ENCODE measurements at places on chromosomes 2 and 18.

GRCh38 chr2:197281421-197281820, 29.2 kb downstream of the ANKRD44 start:
- no peak for DNase-seq

GRCh38 chr2:10913501-10914271, 2.0 kb downstream of the KCNF1 start:
- DNase-seq: no peak

- DNase-seq: no peak
Observed at GRCh38 chr2:176844461-176844860, 368.1 kb upstream of the HNRNPA3 start.

- DNase-seq: no peak
Observed at GRCh38 chr2:238107525-238108422, 7.6 kb downstream of the ESPNL start.

DNA sequence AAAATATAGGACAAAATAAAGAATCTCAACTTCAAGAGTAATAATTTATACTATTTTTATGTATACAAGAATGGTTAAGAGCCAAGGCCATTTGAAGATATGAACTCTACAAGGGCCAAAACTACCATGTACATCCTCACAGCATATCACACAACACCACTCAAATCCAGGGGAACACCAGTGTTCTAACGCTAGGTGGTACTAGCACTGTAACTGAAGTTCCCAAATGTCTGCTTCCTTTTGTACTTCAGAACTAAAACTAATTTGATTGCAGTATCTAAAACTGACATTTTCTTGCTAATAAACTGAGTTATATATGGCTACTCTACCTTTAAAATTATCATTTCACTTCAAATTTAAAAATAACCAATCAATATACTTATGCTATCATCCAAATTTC, 47.0 kb downstream of the REV1 start:
- DNase-seq: no peak

DNA sequence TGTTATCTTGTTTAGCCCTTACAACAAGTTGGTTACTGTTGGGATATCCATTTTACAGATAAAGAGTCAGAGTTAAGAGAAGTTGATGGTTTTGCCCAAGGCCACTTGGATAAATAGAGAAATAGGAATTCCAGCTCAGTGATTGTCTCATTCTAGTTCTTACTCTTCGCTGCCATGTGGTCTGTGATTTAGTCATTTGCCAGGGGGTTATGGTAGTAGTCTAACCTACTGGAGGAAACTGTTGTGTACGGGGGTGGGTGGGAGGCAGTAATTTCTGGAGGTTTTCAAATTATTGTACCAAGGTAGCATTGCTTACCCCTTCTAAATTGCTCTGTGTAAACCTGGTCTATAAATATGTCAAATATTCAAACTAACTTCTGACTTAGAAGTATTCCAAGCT, 110.4 kb downstream of the MAP2 start:
- no peak for DNase-seq

GRCh38 chr2:149055751-149056150, 17.3 kb downstream of the LYPD6B start:
- no peak for DNase-seq

- no peak for DNase-seq
Observed at GRCh38 chr2:159984034-159984433, 78.4 kb downstream of the PLA2R1 start.

DNA sequence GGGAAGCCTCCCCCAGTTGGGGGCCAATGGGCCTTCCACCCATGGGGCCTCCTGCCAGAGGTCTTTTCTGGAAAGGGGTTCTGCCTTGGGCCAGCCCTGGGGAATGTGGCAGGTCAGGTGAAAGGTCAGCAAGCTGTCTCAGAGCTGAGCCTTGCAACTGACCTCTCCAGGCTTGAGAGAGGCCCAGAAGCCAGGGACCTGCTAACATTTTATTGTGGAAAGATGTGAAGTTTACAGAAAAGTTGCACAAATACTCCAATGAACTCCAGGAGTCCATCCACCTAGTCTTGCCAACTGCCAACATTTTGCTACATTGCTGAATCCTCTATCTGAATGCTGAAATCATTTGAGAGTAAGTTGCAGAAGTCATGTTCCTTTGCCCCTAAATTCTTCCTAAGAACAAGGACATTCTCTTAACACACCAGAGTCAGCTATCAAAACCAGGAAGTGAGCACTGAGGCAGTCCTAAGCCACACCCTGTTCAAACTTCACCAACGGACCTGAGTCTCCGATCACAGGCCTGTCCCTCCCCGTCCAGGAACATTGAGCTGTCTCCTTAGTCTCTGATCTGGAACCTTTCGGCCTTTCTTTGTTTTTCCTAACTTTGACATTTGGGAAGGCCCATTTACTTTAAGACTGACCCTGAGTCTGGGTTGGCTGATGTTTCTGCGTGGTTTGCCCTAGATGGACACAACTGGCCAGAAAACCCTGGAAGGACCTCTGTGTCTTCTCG, 4.0 kb downstream of the SNORC start:
- no peak for DNase-seq

GRCh38 chr2:168348076-168348475, 100.7 kb upstream of the STK39 start:
- DNase-seq: peak; percentile 42

DNA sequence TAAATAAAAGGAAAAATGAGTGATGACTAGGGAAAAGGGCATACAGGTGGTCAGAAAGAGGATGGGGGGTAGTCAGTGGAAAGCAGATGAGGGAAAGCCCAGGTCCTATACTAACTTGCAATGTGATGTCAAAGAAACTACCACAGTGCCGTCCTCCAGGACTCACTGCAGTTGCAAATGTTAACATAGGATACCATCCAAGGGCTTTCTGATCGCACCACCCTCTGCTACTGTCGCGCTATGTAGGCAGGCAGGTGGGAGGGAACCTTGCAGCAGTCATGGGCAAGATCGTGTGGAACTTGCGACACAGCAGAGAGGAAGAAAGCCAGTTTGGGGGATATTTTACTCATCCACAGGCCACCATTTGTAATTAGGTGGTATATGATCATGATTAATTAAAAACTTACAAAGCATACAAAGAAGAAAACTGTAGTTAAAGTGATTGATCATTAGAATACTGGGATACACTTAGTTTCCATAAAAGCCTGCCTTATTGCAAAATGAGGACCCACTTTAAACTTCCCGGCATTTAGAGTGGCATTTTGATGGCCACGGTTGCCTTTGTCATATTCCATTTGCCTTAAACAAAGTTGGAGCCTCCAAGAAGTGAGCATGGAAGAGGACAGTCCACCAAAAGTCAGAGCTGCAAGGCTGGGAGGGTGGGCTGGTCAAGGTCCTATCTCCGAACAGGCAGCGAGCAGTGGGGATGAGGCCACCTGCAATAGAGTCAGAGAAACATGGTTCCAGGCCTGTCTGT, 8.5 kb upstream of the ROCK2 start:
- no peak for DNase-seq

DNA sequence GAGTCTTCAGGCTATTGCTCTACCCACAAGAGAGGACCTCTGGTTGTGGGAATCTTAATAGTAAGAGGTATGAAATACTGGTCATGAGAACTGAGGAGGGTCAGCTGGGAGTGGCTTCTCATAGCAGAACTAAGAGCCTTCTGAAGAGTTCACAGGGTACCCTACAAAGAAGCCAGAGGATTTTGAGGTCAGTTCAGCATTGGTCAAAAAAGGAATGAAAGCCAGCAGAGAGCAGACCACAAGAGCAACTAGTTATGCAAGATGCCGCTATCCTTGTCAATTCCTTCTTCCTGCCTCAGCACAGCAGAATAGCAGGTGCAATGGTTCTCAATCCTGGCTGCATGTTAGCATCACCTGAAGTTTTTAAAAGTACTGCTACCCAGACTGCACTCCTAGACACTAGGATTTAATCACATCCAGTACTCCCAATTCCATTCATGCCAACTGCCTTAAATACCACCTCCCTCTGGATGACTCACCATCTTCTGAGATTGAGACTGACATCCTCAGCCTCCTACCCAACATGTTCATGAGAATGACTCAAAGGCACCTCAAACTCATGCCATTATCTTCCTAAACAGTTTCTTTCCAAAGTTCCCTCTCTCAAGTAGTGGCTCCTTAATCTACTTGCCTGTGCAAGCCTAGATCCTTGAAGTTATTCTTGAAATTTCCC, 81.0 kb upstream of the RBMS1 start:
- no peak for DNase-seq

DNA sequence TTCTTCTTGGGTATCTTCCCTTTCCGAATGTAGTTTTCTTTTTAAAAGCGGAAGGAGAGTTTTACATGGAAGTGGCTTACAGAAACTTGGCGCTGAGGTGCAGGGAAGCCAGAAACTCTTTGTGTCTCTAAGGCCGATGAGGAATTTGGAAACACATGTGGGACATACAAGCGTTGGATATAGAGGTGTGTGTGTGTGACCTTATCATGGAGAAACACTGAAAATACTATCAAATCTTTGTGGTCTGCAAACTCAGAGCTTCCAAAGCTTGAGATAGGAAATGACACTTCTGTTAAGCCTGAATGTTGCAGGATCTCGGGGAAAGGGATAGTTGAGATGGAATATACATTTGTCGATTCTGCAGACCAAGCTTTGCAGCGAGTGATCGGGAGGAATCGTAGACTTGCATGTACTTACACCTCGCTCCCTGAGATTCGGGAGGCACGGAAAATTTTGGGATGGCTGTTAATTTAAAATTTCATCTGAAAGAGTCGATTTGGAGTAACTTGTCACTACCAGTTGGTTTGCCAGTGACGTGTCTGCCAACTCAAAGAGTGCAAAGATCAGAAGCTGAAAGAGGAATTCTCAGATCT, 1.0 kb downstream of the NAB1 start:
- DNase-seq: peak; percentile 78

- DNase-seq: no peak
Observed at GRCh38 chr2:76387294-76387693, 676.6 kb upstream of the GCFC2 start.

DNA sequence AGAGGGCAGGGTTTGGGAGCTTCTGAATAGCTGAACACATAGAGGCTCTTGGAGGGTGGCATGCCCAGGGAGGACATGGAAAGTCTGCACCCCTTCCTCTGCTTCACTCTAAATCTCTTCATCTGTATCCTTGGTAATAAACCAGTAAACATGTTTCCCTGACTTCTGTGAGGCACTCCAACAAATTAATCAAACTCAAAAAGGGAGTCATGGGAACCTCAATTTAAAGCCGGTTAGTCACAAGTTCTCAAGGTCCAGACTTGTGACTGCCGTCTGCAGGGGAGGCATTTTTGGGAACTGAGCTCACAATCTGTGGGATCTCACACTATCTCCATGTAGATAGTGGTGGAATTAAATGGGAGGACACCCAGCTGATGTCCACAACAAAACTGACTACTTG, 33.1 kb upstream of the STON1 start:
- DNase-seq: no peak

GRCh38 chr18:58911766-58912165, 47.1 kb downstream of the ZNF532 start:
- DNase-seq: no peak

- no peak for DNase-seq
Observed at GRCh38 chr2:170814533-170815230, 2.0 kb upstream of the GAD1 start.

DNA sequence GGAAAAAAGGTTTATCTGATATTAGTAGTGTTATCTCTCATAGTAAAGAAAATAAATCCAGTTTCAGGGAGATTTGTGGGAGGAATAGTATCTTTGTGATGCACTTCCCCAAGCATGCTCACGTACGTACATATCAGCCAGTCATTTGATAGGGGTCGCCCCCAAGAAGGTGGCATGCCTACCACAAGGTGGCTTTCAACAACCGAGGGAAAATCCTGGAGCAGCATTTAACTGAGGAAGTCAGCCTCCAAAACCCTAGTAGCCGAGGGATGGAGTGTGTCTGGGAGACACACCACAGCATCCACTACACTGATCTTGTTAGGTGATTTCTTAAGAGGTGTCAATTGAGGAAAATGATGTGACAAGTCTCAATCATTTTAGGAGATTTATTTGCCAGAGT, 623.9 kb downstream of the NYAP2 start:
- no peak for DNase-seq

DNA sequence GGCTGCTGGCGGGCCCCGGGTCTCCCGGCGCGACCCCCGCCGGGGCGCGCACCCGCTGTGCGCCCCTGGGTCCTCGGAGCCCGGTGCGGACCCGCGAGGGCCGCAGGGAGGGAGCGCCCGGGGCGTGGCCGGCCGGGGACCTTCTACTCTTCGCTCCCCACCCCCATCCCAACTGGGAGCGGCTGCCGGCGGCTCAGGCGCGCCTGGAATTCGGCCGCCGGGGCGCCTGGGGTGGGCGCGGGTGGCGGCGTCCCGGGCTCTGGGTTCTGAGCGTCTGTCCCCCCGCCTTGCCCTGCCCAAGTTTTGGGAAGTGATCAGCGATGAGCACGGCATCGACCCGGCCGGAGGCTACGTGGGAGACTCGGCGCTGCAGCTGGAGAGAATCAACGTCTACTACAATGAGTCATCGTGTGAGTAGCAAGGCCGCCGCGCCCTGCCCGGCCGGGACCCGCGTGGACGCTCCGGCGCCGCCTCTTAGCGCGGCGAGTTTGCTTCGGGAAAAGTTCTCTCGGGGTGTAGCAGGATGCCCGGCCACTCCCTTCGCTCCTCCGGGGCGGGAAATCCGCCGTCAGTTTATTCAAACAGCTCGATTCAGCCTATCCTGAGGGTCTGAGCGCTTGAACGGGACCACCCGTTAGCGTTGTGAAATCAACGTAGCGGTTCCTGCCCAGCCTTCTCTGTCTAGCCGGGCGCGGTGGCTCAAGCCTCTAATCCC, 502 bp downstream of the TUBB6 start:
- peak; percentile 88 for DNase-seq

DNA sequence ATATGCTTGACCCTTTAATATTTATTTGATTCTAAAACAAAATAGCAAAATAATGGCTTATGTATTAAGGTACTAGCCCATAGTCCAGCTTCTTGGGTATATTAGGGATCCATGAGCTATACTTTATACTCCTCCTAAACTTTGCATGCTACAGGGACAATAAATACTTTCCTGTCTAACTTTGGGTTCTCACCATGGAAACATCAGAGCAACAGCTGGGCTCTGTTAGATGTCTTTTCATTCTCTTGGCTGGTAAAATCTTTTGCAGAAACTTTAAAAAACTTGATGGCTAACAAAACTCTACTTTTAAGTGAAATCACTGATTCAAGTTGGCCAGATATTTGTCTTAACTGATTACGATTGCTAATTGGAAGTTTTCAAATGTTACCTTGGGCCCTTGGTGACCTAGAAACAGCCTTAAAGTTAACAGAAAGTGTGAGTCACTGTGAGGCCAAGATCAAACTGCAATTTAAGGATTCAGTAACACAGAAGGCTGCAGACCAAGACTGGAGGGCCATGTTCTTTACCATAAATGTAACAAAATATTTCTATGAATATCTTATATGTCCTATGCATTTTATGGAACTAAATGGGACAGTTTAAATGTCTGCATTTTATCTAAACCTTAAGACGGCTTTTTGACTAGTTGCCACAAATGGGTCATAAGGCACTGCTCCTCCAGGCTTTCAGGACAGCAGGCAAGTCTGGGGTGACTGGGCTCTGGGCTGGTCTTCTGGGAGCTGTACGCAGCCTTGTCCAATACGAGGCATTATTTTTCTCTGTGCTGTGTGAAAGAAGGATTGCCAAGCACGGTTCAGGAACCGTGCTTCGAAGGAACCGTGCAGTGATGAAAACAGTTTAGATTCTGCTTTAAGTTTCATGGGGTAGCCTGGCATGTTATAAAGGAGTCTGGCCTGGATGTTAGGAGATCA, 188.5 kb downstream of the TPGS2 start:
- peak; percentile 89 for DNase-seq

- no peak for DNase-seq
Observed at GRCh38 chr2:165871025-165871424, 77.0 kb upstream of the GALNT3 start.
